ENCODE measurements at places on chromosomes 12 and 14.

- DNase-seq = no peak
Observed at GRCh38 chr12:76259106-76259505, 89.1 kb downstream of the BBS10 start.

DNA sequence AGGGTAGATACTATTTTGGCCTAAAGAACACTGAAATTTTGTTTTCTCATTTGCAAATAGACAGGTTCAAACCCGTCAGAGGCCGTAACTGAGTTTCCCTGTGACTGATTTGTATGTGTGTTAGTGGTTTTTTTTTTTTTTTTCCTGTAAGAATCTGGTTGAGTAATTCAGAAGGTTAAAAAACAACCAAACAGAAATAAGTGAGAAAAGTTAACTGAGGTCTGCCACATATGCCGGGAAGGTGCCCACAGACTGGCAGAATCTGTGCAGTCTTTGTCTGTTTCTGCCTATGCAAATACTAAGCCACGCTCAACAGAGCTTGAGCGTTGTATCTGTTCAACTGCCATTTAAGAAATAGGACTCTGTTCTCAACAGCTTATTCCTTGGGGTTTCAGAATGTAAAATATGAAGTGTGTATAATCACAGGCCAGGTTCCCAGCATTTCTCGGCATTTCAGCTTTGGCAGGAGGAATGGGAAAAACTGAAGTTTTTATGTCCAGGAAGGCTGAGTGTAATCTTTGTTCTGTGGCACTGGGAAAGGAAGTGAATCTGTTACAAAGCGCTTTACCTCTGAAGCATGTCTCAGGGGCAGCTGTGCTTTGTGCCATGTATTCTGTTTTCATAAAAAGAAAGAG is 181.9 kb downstream of the PRKCH start:
- DNase-seq = no peak

GRCh38 chr12:11693601-11694000 is 44.1 kb downstream of the ETV6 start:
- DNase-seq = no peak

DNA sequence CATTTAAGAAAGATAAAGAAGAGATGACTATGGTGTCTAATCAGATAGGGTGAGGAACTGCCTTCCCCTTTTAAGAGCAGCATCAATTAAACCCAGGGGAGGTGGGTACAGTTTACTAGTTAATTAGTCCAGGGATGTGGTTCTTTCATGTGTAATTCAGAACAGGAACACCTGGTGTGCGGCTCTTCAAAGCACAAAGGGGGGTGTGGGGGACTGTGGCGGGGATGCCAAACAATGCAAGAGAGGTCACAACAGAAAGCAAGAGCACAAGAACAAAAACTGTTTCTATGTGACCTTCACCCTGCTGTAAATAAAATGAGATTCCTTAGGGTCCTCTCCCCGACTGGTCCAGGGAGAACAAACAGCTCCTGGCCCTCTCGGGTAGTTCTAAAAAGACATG is 183.9 kb upstream of the SOX5 start:
- DNase-seq = no peak

GRCh38 chr12:51536159-51536558 is 54.9 kb upstream of the SCN8A start:
- DNase-seq = no peak

- DNase-seq = no peak
Observed at GRCh38 chr14:100524933-100525243, 62.3 kb downstream of the BEGAIN start.

DNA sequence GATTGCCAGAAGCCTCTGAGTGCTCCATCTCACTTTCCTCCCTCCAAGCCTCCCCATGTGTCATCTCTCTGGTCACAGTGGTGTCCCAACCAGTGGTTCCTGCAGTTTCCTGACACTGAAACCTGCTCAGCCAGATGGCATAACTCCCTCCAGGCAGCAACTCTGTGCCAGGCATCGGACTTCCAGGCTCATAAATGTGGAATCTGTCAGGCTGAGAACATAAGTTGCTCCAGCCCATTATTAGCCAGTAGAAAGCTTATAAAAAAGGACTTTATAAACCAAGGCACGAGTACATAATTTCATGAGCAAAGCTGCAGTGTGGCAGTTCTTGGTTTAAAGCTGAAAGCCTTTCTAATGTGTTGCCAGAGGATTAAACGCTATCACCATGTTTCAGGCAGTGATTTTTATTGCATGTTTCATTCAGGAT is 194.3 kb downstream of the DACT1 start:
- DNase-seq = no peak

GRCh38 chr12:53252349-53252916 is 15.7 kb upstream of the ESPL1 start:
- no peak for DNase-seq

- DNase-seq = no peak
Observed at GRCh38 chr12:127334365-127334764, 932.6 kb upstream of the TMEM132C start.

DNA sequence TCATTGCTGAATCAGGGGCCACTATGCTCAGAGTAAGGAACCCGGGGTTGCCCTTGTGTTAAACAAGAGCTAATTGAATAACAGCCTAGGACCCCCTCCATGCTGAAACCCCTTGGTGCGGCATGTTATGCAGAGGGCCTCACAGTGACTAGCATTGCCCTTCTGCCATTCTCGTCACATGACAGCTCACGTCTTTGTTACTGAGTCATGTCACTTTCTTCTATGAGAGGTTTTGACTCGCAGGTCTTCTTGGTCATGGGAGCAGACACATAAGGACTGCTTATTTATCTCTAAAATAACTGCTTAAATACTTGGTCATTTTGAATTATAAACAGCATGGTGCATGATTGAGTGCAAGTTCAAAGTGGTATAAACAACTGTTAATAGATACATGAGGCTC is 24.9 kb downstream of the TCTN1 start:
- DNase-seq = no peak

- DNase-seq = no peak
Observed at GRCh38 chr12:94863321-94864035, 140.0 kb downstream of the NDUFA12 start.

DNA sequence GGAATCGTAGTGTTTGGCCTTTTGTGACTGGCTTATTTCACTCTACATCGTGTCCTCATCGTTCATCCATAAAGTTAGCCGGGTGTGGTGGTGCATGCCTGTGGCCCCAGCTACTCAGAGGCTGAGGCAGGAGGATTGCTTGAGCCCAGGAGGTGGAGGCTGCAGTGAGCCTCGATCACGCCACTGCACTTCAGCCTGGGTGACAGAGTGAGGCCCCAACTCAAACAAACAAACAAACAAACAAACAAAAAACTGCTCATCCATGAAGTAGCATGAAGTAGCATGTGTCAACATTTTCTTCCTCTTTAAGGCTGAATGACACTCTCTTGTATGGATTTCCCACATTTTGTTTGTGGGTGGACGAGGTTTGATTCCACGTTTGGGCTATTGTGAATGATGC is 44.0 kb upstream of the MEG3 start:
- no peak for DNase-seq

GRCh38 chr12:41101806-41102205 is 86.3 kb upstream of the PDZRN4 start:
- no peak for DNase-seq

GRCh38 chr12:44357494-44357893 is 518.6 kb downstream of the NELL2 start:
- no peak for DNase-seq

DNA sequence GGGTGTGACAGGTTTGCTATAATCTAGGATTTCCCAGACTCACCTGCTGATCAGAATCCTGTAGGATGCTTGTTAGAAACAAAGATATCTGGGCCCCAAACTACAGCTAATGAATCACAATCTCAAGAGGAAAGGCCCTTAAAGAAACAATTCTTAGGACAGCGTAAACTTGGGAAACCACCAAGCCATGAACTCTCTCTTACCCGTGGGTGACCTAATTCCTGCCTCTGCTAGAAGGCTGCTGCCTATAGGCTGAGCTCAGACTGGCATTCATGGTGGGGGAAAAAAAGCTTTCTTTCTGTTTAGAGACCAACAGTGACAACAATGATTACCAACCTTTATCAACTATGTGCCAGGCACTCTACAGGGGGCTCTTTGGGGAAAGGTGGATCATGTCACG is 213.9 kb upstream of the FKBP4 start:
- no peak for DNase-seq

DNA sequence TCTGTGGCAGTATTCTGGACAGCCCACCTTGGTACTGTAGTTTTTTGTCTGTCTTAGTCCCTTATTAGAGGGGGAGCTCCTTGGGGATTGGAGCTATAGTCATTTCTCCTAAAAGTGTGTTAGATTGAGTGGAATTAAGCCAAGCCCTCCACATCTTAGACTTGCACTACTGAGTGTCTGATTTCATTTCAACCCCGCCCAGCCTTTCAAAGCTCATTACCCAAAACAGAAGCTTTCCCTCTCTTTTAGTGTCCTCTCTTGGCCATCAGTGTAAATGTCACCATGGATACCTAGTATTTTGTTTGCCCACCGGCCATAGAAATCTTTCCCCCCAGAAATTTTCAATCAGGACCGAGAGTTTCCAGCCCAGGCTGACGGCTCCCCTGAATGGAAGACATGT is 74.5 kb downstream of the LRRC74A start:
- DNase-seq = no peak

DNA sequence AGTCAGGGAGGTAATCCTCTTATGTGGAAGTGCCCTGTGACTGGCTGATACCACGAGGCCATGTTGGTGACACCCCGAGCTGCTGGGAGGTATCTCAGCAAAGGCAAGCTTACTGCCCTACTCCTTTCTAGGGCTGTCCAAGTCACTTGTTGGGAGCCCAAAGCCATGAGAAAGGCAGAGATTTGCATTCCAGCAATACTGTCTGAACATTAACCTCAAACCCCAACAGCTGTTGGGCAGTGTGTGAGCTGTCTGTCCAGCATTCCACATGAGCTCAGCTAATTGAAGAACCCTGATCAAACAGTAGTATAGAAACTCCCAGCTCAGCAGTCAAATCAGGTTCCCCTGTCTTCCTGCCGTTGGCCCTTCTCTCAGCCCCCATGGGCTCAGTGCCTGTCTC is 9.2 kb downstream of the ABHD4 start:
- DNase-seq = no peak

DNA sequence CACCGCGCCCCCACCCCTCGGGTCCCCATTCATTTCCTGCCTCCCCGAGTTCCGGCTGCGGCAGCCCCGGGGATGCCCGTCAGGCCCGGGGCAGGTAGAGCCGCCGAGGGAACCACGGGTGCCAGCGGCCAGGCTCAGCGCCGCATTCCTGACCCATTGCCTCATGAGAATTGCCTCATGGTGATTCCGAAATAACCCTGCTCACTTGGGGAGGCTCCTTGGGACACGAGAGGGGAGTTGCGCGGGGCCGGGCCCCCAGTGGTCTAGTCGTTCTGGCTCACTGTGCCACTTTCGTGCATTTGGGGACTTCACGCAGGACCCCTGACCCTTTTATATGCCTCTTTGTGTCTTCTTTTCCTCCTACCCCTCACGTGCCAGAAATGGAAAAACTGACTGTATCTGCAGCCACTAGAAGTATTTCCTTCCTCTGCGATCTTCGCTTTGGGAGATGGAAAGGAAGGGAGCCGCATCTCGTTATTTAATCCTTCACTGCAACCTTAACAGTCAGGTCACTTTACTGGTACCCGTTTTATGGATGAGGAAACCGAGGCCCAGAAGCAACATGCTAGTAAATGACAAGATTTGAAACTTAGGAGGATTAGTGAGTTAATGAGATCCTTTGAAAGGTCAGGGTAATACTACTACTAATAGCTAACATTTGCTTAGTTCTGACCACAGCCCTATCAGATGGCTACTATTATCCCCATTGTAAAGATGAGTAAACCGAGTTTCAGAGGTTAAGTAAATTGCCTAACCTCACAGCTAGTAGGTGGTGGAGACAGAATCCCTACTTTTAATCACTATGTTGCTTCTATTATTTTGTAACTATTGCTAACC is 768 bp downstream of the PTPN11 start:
- no peak for DNase-seq

DNA sequence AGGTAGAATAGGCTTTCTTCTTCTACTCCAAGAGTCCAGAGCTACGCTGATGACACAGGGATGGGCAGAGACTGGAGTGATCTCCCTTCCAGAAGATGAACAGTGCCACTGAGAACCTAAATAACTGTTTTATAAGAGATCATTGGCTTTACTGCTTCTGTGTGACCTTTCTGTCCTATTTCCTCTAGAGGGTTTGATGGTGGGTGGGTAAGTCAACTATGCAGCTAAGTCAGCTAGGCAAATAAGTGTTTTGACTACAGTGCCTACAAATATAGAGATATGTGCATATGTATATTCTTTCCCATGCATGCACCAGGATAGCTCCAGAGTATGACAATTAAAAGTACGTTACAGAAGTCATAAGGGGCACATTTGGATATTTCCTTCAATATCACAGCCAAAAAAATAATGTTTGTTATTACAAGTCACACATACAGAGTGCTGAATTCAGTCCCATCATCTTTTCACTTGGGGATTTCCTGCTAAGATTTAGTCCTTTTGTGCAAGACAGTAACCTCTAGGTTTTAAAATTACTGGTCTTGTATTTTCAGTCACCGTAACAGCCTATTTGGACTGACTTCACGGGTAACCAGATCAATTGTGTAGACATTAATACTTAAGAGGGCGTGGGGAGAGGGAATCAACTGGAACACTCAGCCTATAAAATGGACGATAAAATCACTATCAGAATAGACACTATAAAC is 412.6 kb upstream of the SOX5 start:
- no peak for DNase-seq

DNA sequence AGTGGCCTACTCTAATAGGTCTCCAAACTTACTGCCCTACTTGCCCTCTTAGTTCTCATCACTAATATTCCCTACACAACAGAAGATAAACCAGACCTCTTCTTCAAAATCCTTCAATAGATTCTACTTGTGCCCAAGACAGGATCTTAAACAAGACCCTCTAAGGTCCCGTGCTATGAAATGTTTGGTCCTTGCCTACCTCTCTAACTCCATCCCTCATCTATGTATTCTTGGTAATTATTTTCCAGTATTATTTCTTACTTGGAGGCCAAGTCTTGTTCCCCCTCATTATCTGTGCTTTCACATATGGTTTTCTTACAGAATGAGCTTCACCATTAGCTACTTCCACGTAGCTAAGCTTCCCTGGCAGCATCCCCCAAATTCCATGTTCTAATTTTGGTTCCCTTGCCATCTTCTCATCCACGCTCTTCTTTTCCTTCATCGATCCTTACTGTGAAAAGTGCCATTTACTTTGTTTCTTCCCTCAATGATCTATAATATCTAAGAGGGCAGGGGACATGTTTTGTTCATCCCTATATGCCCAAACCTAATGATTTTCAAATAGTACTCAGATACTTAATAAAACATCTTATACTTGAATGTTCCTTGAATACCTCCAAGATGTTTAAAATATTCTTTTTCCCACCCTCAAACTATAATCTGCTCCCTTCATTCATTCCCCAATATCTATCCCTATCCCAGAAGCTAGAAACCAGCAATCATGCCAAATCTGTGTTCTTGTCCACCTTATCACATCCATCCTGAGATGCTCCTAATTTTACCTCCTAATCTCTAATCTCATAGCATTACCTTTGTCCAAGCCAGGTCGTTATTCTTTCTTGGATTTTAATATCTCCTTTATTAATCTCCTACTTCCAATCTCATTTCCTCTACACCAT is 10.1 kb downstream of the HNRNPC start:
- DNase-seq = no peak

DNA sequence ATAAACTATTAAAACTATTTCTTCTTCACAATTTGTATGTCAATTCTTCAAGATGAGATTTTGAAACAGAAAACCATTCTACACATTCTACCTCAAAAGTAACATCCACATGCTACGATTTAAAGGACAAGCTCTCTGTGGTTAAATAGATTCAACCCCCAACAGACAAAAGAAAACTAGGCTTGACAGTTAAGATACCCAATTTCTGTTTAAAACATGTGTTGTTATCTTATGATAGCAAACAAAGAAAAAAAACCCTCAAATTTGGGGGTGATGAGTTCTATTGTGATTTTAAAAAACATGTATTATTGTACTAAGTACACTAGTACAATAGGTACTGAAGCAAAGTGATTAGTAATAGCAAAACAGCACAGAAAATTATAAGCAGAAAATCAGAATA is 33.8 kb downstream of the ATF7 start:
- no peak for DNase-seq
